ENCODE measurements at places on chromosomes 1 and 21.

- no peak for DNase-seq
These were observed 2.4 kb upstream of the KISS1 start for GRCh38 chr1:204198348-204199340.

DNA sequence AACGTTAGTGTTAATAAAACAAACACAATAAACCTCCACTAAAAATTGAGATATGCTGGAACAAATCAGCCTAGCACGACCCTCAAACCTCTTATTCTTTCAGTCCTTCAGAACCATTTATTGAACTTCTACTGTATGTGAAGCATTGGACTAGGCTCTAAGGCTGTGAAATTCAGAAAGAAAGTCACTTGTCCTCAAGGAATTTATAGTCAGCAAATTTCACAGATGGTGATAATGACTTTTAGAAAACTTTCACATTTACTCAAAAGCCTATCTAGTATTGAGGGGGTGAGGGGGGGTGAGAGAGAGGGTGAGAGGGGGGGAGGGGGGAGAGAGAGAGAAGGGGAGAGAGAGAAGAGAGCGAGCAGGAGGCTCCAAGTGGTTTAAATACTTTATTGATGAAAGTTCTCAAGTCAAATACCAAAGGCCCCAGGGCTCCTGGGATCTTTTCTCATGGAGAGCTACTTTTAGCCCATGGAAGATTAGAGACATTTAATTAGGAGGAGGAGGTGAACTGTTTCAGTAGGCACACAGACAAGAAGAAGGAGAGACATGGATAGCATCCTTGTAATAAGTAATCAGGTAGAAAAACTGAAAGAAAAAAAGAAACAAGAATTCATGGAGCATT lies 66.3 kb upstream of the SSX2IP start:
- DNase-seq = no peak

GRCh38 chr1:10494754-10495474 lies 20.2 kb downstream of the PEX14 start:
- DNase-seq = no peak

GRCh38 chr1:30418939-30419720 lies 304.3 kb downstream of the MATN1 start:
- no peak for DNase-seq

GRCh38 chr1:170836141-170836540 lies 99.2 kb upstream of the MROH9 start:
- no peak for DNase-seq

GRCh38 chr1:214943054-214943453 lies 139.5 kb upstream of the KCNK2 start:
- DNase-seq = no peak

DNA sequence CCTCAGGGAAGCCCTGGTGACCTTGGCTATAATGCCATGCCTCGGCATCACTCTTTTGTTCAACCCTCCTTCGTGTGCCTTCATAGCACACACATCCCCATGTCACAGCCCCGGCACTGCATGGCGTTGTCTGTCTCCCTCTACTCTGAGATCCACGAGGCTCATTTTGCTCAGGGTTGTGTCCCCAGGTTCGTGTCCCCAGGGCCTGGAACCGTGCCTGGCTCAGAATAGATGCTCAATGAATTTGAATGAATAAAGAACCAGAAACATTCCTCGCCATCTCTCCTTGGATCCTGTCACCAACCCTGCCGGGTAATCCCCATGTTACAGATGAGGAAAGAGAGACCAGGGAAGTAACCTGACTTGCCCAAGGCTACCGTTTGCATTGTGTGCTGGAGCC lies 177.3 kb downstream of the PTPRU start:
- no peak for DNase-seq

DNA sequence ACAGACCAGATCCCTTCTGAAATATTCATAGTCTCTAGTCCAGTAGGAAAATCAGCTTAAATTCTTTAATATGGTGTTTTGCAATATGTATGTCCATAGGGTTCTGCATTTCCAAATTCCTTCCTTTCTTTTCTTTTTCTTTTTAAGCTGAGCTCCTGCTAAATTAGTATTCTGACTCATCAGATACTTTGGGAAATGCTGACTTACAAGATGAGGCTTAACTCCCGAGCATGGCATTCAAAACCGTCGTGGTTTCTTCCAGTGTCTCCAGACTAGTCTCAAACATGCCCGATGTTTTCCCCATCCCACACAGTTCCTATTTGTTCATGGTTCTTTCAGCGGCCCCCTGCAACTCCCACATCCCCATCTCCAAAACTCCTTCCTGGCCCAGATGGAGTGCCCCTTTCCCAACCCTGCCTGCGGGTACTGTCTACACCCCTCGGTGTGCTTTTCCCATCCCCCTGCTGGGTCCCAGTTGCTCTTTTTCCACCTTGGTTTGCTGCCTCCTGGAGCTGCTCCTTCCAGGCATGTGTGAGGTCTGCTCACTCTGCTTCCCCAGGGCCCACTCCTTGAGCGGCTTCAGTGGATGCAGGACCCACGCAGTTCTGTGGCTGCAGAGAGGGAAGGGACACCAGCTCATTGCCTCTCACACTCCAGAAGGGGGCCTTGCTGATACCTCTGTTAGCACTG lies 19.5 kb upstream of the ETV3 start:
- DNase-seq = no peak

- no peak for DNase-seq
These were observed 9.1 kb downstream of the ADAMTSL4 start for GRCh38 chr1:150558303-150558704.

- no peak for DNase-seq
These were observed 44.1 kb downstream of the OLFML3 start for GRCh38 chr1:114023377-114023776.

DNA sequence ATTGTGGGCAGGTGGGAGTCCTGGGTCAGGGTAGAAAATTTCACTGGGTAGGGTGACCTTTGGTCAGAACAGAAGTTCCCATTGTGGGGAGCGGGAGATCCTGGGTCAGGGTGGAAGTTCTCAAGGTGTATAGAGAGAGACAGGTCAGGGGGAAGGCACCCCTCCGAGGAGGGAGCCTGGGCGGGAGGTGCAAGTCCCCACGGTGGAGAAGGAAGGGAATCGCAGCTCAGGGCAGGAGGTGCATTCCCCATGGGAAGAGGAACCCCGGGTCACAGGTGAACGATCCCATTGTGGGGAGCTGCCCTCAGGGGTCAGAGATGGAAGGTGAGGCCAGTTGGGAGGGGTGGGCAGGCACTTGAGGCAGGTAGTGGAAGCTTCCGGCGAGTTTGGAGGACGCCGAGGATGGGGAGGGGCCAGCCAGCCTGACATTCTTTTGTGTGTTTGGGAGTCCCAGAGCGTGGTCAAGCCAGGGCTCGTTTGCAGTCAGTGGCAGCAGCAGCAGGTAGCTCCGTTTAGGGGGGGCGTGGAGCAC lies 637 bp downstream of the LYPLA2 start:
- no peak for DNase-seq

- no peak for DNase-seq
These were observed 810 bp upstream of the HLX start for GRCh38 chr1:220878191-220879075.

All from esophagus squamous epithelium (tissue), 5 donors.